ENCODE measurements at places on chromosomes 6 and 20.

GRCh38 chr6:150238846-150239407 is 96.1 kb downstream of the PPP1R14C start:
- DNase-seq = no peak

DNA sequence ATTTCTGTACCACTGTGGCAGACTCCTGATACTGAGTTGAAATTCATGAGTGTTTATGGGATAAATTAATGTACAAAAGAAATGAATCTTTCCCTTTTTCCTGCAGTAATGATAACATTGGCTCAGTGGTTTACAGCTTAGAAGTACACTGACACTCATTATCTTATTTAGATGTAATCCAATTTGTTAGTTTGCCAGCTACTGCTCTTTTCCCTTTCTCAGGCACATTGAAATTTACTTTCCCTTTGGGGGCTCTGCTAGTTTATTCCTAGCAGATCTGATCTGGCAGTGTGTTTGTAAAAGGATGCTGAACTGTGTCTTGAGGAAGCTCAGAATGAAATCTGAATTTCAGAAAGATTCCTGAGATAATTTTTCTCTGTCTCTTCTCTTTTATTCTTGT is 3.0 kb downstream of the CEP250 start:
- DNase-seq = no peak

- DNase-seq = no peak
These were observed 9.8 kb downstream of the NCOA6 start for GRCh38 chr20:34815636-34816035.

DNA sequence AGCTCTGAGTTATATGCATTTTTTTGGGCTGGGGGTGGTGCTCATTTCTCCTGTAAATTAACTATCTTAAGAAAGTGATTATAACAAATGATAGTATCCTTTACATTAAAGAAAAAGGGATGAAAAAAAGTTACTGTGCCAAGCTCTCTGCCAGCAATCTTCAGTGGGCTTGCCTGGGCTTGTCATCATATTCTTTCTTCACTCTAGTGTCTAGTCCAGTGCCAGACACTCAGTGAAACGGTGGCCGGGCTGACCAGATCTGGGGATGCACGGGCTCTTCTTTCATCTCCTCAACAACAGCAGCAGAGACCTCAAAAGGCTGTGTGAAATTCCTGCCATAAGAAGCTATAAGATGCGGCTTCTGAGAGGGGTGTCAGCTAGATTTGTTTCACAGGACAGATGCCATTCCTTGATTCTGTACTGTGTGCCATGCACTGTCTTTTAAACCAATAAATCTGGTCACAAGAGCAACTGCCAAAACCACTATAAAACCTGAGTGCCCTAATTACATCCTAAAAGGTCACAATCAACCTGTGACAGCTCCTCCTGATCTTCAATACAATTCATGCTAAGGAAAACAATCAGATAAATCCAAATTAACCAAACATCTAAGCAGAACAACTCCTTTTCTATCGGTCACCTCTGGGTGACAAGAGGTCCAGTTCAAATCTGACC is 12.1 kb downstream of the EXOC2 start:
- no peak for DNase-seq

DNA sequence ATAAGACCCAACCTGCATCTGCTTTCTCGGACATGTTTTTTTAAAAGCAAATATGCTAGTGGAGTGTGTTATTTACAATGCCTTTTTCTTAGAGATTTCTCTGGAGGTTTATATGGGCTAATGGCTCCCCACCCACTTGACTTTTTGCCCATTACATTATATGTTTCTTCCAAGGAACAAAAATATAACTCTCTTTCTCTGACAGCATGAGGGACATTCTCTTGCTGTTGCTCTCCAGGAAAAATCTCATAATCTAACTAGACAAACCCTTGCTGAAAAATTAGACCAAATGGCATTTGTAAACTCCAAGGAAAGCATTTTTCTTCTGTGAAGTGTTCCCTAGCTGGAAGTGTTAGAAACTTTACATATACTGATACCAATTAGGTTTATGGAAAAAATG is 213.7 kb downstream of the PRL start:
- DNase-seq = no peak

- DNase-seq = no peak
These were observed 113.1 kb downstream of the ADAT2 start for GRCh38 chr6:143337201-143337949.

DNA sequence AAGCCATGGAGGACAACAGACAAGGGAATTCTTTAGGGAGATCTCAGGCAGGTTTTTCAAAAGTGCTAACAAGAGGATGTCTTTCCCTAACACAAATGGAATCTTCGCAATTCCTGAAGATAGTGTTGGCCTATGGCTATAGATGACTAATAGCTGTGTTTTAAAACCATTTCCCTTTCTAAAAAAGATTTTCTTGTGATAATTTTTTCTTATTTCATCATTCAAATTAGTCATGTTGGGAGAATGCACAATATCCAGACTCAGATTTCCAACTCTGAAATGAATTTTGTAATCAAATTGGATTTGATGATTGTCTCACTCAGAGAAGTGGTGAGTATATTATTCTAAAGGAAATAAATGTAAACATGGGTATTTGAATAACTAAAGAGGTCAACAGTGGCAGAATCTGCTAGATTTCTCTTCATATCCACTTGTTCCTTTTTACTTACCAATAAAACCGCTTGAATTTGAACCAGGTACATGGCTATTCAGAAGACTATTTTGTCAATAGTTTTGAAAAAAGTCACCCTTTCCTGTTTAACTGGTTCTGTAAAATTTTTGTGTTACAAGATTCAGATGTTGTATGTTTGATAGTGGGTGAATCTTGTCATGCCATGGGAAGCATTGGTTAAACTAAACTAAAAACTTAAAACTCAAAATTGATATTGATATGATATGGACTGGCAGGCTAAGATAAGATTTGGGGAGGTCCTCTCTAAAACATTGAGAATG is 1223.7 kb upstream of the EYS start:
- no peak for DNase-seq

GRCh38 chr20:25211273-25211672 is 15.8 kb downstream of the ENTPD6 start:
- DNase-seq = no peak

GRCh38 chr6:84774157-84774984 is 10.0 kb upstream of the TBX18 start:
- no peak for DNase-seq

- DNase-seq = no peak
These were observed 109.6 kb upstream of the FRMD1 start for GRCh38 chr6:168188369-168189199.

GRCh38 chr20:33653900-33654596 is 8.1 kb upstream of the C20orf144 start:
- DNase-seq = no peak

DNA sequence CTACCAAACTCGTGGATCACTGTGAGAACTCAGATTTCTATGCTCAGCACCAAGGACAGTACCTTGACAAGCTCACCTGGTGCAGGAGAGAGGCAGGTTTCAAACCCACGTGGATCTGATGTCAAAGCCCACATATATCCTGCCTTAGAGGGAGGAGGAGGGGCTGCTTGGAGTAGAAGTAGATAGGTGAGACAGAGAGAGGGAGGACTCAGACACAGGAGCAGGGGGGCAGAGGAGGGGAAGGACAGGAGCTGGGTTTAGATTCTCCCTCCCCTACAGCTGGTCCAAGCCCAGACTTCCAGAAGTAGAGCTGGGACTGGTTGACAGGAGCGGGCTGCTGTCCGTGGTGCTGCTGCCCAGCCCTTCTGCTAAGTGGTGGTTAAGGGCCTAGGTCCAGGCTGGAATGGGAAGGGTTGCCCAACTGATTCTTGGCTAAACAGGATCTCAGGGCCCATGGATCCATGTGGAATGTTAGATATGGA is 77.5 kb downstream of the CDH22 start:
- no peak for DNase-seq

- DNase-seq = no peak
These were observed 48.8 kb downstream of the FLRT3 start for GRCh38 chr20:14288341-14289330.

GRCh38 chr6:1379017-1379787 is 10.2 kb upstream of the FOXF2 start:
- DNase-seq = no peak

DNA sequence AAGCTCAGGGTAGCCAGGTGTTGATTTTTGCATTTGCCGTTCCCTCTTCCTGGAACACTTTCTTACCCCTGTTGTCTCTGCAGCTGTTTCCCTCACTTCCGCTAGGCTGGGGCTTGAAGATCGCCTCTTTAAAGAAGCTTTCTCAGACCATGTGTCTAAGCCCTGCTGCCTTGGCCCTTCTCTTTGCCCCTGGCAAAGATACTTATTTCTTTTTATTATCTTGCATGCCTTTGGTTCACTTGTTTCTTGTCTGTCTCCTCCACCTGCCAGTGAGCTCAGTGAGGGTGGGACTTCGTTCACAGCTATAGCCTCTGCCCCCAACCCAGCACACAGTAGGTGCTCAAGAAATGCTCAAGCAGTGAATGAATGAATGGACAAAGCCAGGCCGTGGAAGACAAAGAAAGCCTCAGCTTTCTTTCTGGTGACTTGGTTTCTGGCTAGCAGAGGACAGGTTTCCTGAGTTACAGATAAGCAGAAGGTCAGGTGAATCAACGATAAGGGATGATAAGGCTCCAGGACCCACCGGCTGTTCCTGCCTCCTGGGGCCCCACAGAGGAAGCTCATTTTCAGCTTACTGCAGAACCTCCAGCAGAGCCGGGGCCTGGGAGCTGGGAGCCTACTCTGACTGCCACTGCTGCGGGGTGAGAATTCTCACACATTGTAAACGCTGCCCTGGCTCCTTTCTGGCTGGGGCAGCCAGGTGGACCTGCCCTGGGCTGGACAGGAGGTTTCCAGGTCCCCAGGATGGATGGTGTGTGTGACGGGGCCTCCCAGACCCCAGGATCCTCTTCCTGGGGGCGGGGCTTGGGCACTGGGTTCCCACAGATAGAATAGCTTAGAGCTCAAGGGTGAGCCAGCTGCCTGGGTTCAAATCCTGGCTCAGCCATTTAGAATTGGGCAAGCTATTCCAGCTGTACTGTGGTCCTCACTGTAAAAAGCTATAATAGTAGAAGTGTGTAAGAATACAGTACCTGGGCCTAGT is 29.8 kb downstream of the SNAI1 start:
- no peak for DNase-seq

DNA sequence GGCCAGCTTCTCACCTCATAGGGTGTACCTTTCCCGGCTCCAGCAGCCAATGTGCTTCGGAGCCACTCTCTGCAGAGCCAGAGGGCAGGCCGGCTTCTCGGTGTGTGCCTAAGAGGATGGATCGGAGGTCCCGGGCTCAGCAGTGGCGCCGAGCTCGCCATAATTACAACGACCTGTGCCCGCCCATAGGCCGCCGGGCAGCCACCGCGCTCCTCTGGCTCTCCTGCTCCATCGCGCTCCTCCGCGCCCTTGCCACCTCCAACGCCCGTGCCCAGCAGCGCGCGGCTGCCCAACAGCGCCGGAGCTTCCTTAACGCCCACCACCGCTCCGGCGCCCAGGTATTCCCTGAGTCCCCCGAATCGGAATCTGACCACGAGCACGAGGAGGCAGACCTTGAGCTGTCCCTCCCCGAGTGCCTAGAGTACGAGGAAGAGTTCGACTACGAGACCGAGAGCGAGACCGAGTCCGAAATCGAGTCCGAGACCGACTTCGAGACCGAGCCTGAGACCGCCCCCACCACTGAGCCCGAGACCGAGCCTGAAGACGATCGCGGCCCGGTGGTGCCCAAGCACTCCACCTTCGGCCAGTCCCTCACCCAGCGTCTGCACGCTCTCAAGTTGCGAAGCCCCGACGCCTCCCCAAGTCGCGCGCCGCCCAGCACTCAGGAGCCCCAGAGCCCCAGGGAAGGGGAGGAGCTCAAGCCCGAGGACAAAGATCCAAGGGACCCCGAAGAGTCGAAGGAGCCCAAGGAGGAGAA is 10.5 kb downstream of the GNAS-AS1 start:
- DNase-seq = no peak

DNA sequence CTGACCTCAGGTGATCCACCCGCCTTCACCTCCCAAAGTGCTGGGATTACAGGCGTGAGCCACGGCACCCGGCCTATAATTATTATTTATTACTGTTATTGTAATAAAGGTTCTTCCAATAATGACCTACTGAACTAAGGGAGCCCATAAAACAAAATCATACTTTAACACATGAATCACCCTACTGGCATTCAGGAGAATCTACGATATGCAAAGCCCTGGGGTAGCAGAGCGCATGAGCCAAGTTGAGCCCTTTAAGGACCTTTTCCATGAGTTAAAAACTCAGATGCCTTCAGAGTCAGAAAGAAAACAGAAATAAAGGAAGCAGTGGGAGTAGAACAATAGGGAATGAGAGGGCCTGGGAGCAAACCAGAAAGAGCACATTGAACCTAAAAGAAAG is 41.5 kb downstream of the SNRPB start:
- DNase-seq = no peak

DNA sequence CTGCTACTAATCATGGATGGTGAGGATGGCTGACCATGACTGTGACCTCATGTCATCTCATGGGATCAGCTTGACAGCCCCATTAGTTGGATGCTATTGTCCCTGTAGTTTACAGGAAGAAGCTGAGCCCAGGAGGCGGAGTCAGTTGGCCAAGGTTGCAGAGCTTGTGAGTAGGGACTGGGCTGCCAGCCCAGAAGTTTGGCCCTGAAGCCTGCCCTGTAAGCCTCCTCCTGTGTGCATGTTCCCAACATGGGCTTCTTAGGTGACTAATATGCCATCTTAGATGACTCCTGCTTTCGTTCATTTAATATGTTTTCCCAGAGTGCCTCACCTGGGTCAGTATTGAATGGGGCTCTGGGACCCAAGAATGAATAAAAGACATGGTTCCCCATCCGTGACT is 6.9 kb downstream of the EDN3 start:
- DNase-seq = no peak

- DNase-seq = no peak
These were observed 38.6 kb downstream of the PDYN start for GRCh38 chr20:1955217-1955616.

GRCh38 chr20:46179862-46180261 is 61.7 kb downstream of the CD40 start:
- DNase-seq = no peak

DNA sequence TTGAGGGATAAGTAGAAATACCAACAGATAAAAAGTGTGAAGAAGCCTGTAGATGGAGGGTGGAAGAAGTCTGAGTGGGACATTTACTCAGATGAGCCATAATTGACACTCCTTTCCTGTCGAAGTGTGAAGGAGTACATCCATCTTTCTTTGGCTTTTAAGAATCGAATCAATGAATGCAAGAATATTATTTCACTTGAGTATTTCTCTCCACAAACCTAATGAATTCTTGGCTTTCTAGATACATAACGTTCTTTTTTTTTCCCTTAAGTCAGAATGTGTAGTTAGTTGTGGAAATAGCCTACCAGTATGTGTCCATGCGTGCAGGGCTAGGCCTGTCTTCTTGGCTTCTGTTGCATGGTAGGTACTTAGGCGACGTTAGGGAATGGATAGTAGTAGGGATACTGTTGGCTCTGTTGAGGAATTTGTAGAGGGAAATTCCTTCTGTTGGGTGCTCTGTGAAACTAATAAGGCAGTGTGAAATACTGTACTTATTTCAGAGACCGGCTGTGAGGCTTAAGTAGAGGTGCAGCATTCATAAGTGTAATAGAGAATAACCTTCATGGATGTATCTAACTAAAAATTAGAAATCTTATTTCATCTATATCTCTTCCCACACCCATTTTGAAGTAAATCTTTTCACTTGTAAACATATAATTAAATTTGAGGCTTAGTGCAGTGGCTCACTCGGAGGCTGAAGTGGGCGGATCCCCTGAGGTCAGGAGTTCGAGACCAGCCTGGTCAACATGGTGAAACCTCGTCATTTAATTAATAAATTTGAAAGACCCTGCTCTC is 1.5 kb downstream of the RPS18 start:
- DNase-seq = no peak

Data from cortex of kidney (tissue), 1 donor.